ENCODE measurements at places on chromosomes 6 and 20. TPM values are rescaled to one million over a fixed set of nuclear protein-coding genes. Genes with fewer than 3 reads are reported as not detected.

Gene SERINC3
- 186 TPM for total RNA-seq

Gene MYCT1
- 2.6 TPM for total RNA-seq

Gene LAMA5
- 80.9 TPM for total RNA-seq

Gene GINS1
- total RNA-seq, result 3.0 TPM

Gene GJA1
- total RNA-seq, result 401 TPM

Gene PLN
- 0.35 TPM for total RNA-seq

Gene OR11A1
- total RNA-seq, result not detected

Gene DYNLT2
- 3.4 TPM for total RNA-seq

Gene TIAM2
- 29.2 TPM for total RNA-seq

Gene FAM217B
- total RNA-seq, result 139 TPM

Gene DDX43
- not detected for total RNA-seq

Gene GPR6
- total RNA-seq, result 2.2 TPM

Gene GTSF1L
- total RNA-seq, result not detected

Gene TMEM200A
- 3.2 TPM for total RNA-seq

Gene GRM1
- 33.5 TPM for total RNA-seq

Gene SPTLC3
- 1.3 TPM for total RNA-seq
